Lower lobe of right lung (tissue), 2 donors: ENCODE measurements at places on chromosomes 2 and 18. TPM values are rescaled to one million over a fixed set of nuclear protein-coding genes. Genes with fewer than 3 reads are reported as not detected.

DNA sequence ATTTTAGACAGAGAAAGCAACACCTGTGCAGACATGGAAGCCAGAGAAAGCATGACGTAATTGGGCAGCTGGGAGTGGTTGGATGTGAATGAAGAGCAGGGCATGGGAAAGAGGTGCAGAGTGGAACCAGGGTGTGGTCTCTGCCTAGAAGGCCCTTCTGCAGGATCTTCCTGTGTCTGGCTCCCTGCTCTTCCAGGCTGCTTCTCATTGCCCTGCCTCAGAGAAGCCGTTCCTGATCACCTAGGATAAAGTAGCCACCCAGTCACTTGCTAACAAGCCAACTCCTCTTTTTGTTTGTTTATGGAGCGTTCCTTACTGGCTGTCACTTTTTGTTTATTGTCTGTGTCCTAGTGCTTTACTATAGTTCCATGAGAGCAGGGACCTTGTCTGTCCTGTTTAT is 28.5 kb downstream of the GALNT1 start:
- no peak overlapping the region for H3K4me3 ChIP-seq
- H3K36me3 ChIP-seq = no peaks in the 10 kb centered on the region
- DNase-seq = no peak
- H3K27me3 ChIP-seq = no peaks in the 10 kb centered on the region

Gene DSG1
- not detected for total RNA-seq

Gene MEP1B
- not detected for total RNA-seq

Gene FIGN
- total RNA-seq = 5.8 TPM

Gene ABHD1
- total RNA-seq = 0.21 TPM

Gene CEBPZ
- 45.3 TPM for total RNA-seq

DNA sequence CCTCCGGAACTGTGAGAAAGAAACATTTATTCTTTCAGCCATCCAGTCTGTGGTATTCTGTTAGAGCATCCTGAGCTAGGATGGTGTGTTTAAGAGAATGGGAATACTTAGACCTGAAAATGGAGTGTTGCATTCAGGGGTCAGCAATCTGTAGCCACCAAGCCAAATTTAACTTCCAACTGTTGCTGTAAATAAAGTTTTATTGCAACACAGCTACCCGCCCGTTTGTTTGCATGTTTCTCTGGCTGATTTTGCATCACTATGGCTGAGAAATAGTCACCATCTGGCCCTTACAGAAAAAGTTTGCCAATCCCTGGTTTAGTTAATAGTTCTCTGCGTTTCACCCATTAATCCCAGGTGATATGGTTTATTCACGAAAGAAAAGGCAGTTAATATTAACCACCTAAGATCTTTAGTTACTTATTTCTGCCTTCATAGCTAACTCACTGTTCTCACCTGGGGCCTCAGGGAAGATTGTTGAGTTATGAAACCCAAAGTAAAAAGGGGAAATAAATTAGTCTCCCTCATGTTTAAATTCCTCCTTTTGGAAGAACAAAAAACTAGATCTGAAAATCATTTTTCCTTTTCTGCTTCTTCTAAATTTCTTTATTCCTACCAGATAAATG is 9.5 kb upstream of the CYS1 start:
- DNase-seq = no peak
- H3K36me3 ChIP-seq = no peaks in the 10 kb centered on the region
- no peak overlapping the region for H3K4me3 ChIP-seq
- peaks cover 42% of the 10 kb centered on the region for H3K27me3 ChIP-seq
- no peak overlapping the region for H3K27ac ChIP-seq

GRCh38 chr2:207475546-207475945 is 54.2 kb upstream of the CREB1 start:
- no peak for DNase-seq
- no peaks in the 10 kb centered on the region for H3K27me3 ChIP-seq
- no peaks in the 10 kb centered on the region for H3K36me3 ChIP-seq
- no peak overlapping the region for H3K4me3 ChIP-seq
- peaks cover 25% of the 10 kb centered on the region for H3K4me1 ChIP-seq

- no peak overlapping the region for H3K27ac ChIP-seq
- no peaks in the 10 kb centered on the region for H3K27me3 ChIP-seq
- no peaks in the 10 kb centered on the region for H3K36me3 ChIP-seq
Measured at GRCh38 chr2:68340226-68341061, 20.7 kb upstream of the CNRIP1 start.

DNA sequence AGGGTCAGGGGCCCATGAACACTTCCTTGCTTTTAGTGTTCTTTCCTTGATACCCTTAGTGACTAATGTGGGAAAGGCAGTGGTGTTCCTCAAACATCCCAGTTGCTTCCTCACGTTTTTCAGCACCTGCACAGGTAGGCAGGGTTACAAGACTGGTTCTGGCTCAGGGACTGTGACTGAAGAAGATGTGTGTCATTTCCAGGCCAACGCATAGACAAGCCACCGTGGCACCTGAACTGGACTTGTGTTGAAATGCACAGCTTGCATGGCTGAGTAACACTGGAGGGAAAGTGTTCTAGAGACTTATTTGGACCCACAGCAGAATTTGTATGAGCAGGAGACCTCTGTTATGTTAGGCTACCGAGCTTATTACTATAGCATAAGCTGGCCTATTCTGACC is 107.9 kb downstream of the SPOPL start:
- H3K4me3 ChIP-seq = no peak overlapping the region
- no peaks in the 10 kb centered on the region for H3K36me3 ChIP-seq
- no peaks in the 10 kb centered on the region for H3K4me1 ChIP-seq

DNA sequence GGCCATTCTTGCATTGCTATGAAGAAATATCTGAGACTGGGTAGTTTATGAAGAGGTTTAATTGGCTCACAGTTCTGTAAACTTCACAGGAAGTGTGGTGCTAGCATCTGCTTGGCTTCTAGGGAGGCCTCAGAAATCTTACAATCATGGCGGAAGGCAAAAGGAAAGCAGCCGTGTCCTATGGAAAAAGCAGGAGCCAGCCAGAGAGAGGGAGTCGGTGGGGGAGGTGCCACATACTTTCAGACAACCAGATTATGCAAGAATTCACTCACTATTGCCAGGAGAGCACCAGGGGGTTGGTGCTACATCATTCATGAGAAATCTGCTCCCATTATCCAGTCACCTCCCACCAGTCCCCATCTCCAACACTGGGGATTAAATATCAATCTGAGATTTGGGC is 64.1 kb downstream of the CPS1 start:
- DNase-seq = no peak
- H3K27me3 ChIP-seq = no peaks in the 10 kb centered on the region
- no peaks in the 10 kb centered on the region for H3K4me1 ChIP-seq

Gene POTEC
- total RNA-seq = not detected

Gene TMEM247
- not detected for total RNA-seq

GRCh38 chr2:72951303-72952095 is 34.2 kb downstream of the EMX1 start:
- H3K36me3 ChIP-seq = no peaks in the 10 kb centered on the region
- H3K27ac ChIP-seq = no peak overlapping the region
- no peak overlapping the region for H3K4me3 ChIP-seq
- no peaks in the 10 kb centered on the region for H3K4me1 ChIP-seq
- DNase-seq = no peak

DNA sequence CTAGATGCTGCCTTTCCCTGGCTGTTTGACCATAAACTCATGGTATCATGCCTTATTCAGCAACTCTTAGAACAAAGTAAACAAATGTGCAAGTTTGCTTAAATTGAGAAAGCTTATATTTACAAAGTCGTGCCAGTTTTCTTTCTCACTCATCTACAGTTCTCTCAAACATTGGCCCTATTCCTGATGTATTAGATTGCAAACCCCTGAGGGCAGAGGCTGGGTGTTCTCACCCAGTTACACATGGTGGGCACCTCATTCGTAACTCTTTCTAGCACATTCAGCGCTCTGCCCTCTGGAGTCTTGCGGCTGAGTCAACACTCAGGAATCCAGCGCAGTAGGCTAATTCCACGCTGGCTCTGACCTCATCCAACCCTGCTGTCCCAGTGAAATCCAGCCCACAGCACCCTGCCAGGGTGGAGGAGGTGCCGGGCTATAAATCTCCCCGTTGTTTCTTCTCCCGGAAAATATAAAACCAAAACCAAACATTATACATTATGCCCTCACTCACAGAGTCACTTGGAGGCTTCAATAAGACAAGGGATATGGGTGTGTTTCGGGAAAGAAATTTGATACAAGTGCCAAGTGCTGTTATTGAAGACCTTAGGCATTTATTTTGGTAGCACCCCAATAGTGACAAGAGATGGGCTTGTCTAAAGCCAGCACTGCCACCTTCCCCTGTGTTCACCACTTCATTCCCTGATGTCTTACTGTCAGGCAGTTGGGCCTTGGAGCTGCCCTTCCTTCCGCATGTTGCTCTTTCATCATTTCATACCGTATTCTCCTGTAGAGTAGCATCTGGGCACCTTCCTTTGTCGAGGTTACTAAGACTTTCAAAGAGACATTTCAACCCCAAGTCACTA is 287.4 kb downstream of the PRKCE start:
- no peaks in the 10 kb centered on the region for H3K36me3 ChIP-seq
- H3K4me3 ChIP-seq = peak overlapping the region; percentile 2
- peak overlapping the region; percentile 66 for H3K27ac ChIP-seq
- H3K4me1 ChIP-seq = peaks cover 57% of the 10 kb centered on the region
- peak; percentile 79 for DNase-seq
- no peaks in the 10 kb centered on the region for H3K27me3 ChIP-seq

- no peaks in the 10 kb centered on the region for H3K4me1 ChIP-seq
- no peaks in the 10 kb centered on the region for H3K27me3 ChIP-seq
- H3K27ac ChIP-seq = no peak overlapping the region
Measured at GRCh38 chr2:209663139-209663538, 108.5 kb upstream of the UNC80 start.

Gene MC2R
- total RNA-seq = not detected

GRCh38 chr2:157841485-157841884 is 34.6 kb downstream of the ACVR1 start:
- no peaks in the 10 kb centered on the region for H3K36me3 ChIP-seq
- no peak overlapping the region for H3K4me3 ChIP-seq
- DNase-seq = no peak
- no peak overlapping the region for H3K27ac ChIP-seq
- no peaks in the 10 kb centered on the region for H3K27me3 ChIP-seq

DNA sequence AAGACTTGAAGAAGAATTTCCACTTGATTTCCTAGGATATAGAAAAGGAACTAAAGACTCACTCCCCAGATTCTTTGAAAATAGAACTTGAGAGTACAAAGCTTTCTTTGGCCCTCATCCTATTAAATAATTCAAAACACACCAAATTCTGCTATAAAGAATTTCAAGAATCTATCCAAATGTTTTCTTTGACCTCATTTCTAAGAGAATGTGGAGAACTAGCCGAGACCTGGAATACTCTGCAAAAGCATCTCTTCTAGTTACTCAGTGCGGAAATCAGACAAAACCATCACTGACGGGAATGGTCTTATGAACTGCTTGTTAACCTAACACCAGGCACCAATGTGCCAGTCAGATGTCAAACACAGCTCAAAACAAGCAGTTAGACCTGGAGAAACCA is 44.2 kb upstream of the ARL5A start:
- no peak overlapping the region for H3K4me3 ChIP-seq
- no peaks in the 10 kb centered on the region for H3K4me1 ChIP-seq
- H3K27me3 ChIP-seq = no peaks in the 10 kb centered on the region
- no peaks in the 10 kb centered on the region for H3K36me3 ChIP-seq
- no peak overlapping the region for H3K27ac ChIP-seq

GRCh38 chr2:16635791-16636699 is 29.6 kb downstream of the CYRIA start:
- peaks cover 8% of the 10 kb centered on the region for H3K36me3 ChIP-seq
- DNase-seq = no peak
- H3K27me3 ChIP-seq = no peaks in the 10 kb centered on the region
- H3K27ac ChIP-seq = no peak overlapping the region
- H3K4me1 ChIP-seq = peaks cover 57% of the 10 kb centered on the region

DNA sequence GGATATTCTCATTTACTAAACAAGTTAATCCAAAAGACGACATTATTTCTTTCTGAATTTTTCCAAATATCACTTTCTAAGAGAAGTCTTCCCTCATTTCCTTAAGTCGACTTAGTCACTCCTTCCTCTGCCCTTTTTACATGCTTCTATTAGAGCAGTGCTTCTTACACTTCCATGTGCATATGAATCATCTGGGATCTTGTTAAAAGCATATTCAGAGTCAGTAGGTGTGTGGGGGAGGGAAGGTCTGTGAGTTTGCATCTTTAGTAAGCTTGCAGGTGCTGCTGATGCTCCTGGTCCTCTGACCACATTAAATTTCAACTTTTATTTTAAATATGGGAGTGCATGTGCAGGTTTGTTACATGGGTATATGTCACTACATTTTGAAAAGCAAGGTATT is 582.6 kb downstream of the NRXN1 start:
- no peak for DNase-seq
- H3K36me3 ChIP-seq = no peaks in the 10 kb centered on the region
- no peaks in the 10 kb centered on the region for H3K4me1 ChIP-seq
- H3K27ac ChIP-seq = no peak overlapping the region
- no peaks in the 10 kb centered on the region for H3K27me3 ChIP-seq

Gene TXNDC2
- 0.12 TPM for total RNA-seq

- H3K4me1 ChIP-seq = no peaks in the 10 kb centered on the region
- H3K4me3 ChIP-seq = no peak overlapping the region
- H3K27me3 ChIP-seq = no peaks in the 10 kb centered on the region
- H3K27ac ChIP-seq = no peak overlapping the region
Measured at GRCh38 chr2:39741871-39742270, 37.2 kb downstream of the THUMPD2 start.

DNA sequence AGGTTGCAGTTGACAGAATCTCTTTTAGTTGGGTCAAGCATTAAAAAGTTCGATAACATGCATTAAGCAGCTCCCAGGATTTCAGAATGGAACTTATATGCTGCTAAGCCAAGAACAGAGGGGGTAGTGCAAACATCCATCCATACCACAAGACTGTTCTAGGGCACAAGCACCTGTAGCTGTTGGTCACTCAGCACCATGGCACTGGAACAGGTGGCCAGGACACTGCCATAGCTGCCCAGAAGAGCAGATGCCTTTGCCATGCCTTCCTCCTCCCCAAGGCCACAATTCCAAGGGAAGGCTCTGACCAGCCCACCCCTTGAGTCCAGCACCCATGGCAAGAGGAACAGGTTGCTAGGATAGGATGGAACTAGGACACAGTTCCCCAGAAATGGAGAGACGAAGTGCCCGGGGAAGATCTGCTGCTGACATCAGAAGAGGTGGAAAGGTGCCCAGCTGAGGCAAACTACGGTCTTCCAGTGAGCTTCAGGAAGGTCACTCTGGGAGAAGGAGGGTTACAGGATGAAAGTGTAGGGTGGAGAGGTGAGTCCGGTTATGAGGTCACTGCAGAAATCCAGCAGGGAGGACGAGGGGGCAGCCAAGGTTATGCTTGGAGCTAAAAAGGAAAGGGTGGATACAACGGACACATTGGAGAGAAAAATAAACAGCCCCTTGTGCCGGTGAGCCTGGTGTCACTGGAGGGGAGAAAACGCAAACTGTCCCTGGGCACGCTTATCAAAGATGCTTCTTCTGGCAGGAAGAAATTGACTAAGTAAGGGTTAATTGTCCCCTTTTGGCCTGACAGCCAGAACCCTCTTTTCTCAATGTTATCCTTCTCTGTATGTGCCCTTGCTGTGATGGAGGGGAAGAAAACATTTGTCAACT is 41.9 kb downstream of the C1QL2 start:
- H3K4me1 ChIP-seq = no peaks in the 10 kb centered on the region
- no peaks in the 10 kb centered on the region for H3K36me3 ChIP-seq
- H3K27ac ChIP-seq = no peak overlapping the region
